ENCODE measurements at places on chromosomes 5 and 9. TPM values are rescaled to one million over a fixed set of nuclear protein-coding genes. Genes with fewer than 3 reads are reported as not detected.

Gene PRRC1
- total RNA-seq: 55.5 TPM

Gene CDH6
- total RNA-seq: 0.05 TPM

Gene IFNE
- not detected for total RNA-seq

Gene KIF20A
- total RNA-seq: 78.7 TPM

Gene WDR31
- total RNA-seq: 0.80 TPM

Gene PLEKHG4B
- total RNA-seq: 0.05 TPM

Gene IL7R
- total RNA-seq: 3.8 TPM

Gene PCDHB13
- 0.30 TPM for total RNA-seq

Gene P4HA2
- 51.8 TPM for total RNA-seq

Gene PDLIM7
- total RNA-seq: 210 TPM

Gene SCGB3A1
- not detected for total RNA-seq

Gene ARSI
- total RNA-seq: 0.49 TPM

Gene PCDHGB1
- 0.60 TPM for total RNA-seq

Gene FBN2
- 1.7 TPM for total RNA-seq

Gene SWI5
- 42.5 TPM for total RNA-seq

Gene SPINK13
- total RNA-seq: not detected

Gene GFI1B
- not detected for total RNA-seq

Gene PCDHB15
- total RNA-seq: 0.15 TPM

Gene FAM221B
- not detected for total RNA-seq

Gene GLDC
- total RNA-seq: 2.1 TPM
